ENCODE measurements at places on chromosomes 3 and 15.

DNA sequence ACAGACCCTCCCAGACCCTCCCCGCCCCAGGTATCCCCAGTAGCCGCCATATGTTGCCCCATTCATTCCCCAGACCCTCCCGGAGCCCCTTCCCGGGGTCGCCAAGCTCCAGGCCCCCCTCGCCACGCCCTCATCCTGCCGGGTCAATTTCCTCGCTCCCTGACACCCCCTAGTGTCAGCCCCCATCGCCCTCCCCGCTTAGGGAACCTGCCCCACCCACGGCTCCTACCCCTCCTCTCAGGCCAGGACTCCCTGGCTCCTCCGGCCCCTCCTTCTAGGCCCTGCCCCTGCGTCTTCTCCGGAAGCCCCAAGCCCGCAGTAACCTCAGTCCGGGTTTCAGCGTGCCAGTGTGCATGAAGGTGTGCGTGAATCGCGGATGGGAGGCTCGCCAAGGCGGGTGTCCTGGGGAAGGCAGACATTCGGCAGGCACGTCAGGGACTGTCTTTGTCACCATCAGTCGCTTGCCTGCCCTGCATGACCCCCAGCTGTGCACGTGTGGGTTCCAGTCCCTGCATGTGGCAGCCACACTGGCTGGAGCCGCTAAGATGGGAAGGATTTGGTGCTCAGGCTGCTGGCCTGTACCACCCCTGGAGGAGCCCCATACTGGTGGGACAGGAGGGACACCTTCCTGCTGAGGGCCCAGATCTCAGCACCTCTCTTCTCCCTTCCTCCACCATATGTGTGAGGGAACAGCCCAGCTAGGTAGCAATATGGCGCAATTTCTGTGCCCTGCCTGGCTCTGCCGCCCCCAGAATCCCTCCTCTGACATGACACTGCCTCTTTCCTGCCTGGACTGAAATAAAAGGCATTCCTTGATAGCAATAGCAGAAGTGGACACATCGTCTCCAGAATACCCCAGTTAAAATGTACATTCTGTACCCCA, 693 bp downstream of the DISP2 start:
- ATAC-seq: peak; percentile 42

GRCh38 chr3:31629054-31629453, 96.3 kb downstream of the STT3B start:
- peak; percentile 64 for ATAC-seq

DNA sequence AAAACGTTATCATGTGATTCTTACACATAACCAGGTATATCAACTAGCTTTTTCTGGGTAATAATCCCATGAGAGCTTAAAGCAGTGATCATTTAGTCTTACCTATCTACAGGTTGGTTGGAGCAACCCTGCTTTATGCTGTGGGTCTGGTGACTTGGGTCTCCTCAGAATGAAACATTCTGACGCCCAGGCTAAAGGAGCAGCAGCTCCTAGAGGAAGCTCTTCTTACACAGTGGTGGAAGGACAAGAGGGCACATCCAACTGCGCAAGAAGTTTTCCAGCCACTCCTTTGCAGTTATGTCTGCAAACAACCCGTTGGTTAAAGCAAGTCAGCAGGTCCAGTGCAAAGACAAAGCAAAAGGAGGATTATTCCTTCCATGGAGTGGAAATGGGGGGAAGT, 377.5 kb downstream of the EDEM1 start:
- no peak for ATAC-seq

DNA sequence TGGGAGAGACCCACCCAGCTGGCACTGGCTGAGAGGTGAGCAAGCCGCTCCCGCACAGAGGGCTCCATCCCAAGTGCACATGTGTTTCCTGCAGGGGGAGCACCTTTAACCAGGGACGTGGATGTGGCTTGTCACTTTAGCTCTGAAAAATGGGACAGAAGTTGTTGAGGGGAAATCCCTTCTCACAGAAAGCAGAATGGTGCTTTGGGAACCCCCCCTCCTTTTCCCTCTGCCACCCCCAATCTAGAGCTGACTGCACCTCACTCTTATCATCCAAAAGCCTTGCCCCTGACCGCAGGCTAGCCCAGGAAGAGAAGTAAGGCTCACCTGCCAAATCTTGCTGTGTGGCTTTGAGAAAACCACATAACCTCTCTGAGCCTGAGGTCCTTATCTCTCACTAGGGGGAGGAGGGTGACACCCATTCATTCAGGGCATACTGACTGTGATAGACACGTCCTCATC, 77.9 kb downstream of the RPN1 start:
- peak; percentile 20 for ATAC-seq

- ATAC-seq: peak; percentile 76
Observed at GRCh38 chr3:141266797-141267555, 35.4 kb downstream of the PXYLP1 start.

- no peak for ATAC-seq
Observed at GRCh38 chr3:175526191-175526590, 667.1 kb downstream of the NAALADL2 start.

GRCh38 chr3:171729452-171730334, 80.6 kb downstream of the PLD1 start:
- no peak for ATAC-seq

- ATAC-seq: no peak
Observed at GRCh38 chr3:121885386-121885785, 8.8 kb upstream of the SLC15A2 start.

Measured in stimulated activated memory B cell treated with anti-CD40 and anti-IgM and Interleukin-4, amounts not matched to agents 10 μg/mL and 1 μg/mL and 100 μg/mL, for 72 hours (primary cell).